Activated naive CD4-positive, alpha-beta T cell (primary cell): ENCODE measurements at places on chromosomes 7 and 10.
A peak's percentile ranks its signal among the peaks of the same experiment; 100 is the strongest.

- no peak for DNase-seq
Observed at GRCh38 chr7:28591041-28591674, 178.8 kb downstream of the CREB5 start.

GRCh38 chr7:3244241-3244814 lies 56.7 kb upstream of the SDK1 start:
- no peak for DNase-seq

- no peak for DNase-seq
Observed at GRCh38 chr7:15954671-15955354, 268.3 kb upstream of the MEOX2 start.

- no peak for DNase-seq
Observed at GRCh38 chr10:125201791-125202622, 41.6 kb upstream of the CTBP2 start.

DNA sequence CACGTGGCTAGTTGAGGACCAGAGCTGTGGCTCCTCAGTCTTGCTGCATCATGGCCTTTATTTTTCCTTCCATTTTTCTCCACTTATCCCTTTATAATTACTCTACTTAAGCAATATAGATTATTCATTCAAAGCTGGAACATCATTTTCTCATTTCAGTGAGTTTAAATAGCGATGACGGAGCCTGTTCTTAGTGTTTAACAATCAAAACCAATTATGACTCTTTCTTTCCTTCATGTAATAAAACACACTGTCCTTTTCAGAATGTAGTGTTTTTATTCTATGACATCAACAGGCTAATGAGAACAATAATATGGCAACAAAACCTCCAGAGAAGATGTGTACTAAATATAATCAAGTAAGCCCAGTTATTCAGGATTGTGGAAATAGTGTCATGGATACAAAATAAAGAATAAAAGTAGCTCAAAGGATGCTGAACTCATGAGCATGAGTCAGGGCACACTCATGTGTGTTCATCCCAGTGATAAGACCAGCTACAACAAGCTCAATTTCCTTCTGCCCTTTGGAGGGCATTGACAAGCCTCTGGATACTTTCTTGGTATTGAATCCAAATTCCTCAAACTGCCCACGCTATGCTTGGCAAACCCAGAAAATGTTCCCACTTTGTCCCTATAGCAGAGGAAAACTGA lies 188.4 kb downstream of the CYP26A1 start:
- DNase-seq = no peak

DNA sequence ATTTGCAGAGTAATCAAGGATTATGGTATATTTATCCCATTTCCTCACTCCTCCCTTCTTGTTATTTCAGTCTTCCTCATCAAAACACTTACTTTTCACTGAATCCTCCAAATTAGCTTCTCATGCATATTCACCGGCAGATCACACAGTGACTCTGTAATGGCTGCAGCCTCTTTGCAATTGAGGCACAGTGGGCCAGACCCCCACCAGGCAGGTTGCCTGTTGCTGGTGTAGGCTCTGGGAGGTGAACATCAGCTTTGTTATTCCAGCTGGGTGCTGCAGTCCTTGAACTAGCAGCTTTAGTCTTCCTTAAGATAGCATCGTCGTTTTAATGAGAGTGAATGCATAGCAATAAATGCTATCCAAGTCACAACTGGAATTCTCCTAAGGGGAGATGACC lies 449.3 kb downstream of the CNTNAP2 start:
- no peak for DNase-seq

- no peak for DNase-seq
Observed at GRCh38 chr7:11379641-11380040, 406.0 kb downstream of the PHF14 start.

- no peak for DNase-seq
Observed at GRCh38 chr7:96359876-96360275, 38.0 kb upstream of the SLC25A13 start.

DNA sequence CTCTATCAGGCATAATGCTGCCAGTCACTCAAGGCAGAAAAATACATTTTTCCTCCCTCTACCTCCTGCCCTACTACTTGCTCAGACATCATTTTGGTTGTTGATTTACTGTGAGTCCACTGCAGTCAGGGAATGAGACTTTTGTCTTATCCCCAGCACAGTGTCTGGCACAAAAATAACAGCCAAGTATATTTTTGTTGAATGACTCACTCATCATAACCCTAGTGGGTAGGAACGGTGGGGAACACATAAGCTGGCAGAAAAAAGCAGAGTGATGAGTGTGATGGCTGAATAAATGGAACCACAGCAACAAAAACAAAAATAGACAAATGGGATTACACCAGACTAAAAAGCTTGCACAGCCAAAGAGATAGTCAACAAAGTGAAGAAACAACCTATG lies 65.8 kb upstream of the LAMB4 start:
- DNase-seq = no peak

GRCh38 chr10:52951824-52952223 lies 179.2 kb upstream of the MBL2 start:
- no peak for DNase-seq

GRCh38 chr7:138460176-138460648 lies at the start of gene TRIM24:
Gene TRIM24 (plus strand): TSS chr7:138460259. CDS start chr7:138460549, 290 bp downstream.
- DNase-seq = peak; percentile 100

DNA sequence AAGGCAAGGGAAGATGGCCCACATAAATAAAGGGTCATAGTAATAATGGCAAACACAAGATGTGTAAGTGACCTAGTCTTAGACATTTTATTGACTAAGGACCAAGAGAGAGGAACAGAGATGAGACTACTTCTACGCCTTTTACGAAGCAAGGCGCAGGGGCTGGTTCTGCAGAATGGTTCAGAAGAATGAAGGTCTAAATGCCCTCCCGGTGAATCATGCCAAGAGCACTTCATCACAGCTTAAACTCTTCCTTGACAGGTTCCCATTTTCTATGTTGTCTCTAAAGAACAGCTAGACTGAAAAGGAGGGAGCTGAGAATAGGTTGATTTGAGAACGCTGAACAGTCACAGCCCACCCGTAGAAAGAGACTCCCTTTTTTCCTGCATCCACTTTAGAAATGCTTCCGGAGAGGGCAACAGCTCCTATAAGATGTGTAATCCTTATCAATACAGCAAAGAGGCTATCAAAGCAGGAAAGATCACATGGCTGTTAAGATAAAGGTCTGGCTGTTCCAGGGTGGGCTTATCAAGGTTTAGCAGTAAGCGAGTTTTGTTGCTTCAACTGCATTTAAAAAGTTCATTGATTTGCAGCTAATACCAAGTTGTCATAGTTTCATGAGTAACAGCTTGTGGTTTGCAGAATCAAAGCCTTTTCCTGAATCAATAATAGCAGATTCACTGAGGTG lies 93.4 kb upstream of the AUTS2 start:
- no peak for DNase-seq

DNA sequence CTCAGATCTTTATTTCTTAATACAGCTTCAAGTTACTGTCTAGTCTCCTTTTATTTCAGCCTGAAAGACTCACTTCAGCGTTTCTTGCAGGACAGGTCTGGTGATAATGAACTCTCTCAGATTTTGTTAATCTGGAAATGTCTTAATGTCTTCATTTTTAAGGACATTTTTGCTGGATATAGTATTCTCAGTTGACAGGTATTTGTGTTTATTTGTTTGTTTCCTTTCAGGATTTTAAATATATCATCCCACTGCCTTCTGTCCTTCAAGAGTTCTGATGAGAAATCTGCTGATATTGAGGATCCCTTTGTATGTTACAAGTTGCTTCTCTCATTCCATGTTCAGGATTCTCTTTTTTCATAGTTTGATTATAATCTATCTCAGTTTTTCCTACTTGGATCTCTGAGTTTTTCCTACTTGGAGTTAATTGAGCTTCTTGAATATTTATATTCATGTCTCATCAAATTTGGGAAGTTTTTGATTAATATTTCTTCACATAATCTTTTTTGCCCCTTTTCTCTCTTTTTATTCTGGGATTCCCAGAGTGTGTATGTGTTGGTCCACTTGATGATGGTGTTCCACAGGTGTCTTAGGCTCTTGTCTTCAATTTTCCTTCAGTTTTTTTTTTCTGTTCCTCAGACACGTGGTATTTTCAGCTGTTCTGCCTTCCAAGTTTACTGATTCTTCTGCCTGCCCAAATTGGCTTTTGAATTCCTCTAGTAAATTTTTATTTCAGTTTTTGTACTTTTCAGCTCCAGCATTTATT lies 49.9 kb downstream of the PTEN start:
- no peak for DNase-seq

DNA sequence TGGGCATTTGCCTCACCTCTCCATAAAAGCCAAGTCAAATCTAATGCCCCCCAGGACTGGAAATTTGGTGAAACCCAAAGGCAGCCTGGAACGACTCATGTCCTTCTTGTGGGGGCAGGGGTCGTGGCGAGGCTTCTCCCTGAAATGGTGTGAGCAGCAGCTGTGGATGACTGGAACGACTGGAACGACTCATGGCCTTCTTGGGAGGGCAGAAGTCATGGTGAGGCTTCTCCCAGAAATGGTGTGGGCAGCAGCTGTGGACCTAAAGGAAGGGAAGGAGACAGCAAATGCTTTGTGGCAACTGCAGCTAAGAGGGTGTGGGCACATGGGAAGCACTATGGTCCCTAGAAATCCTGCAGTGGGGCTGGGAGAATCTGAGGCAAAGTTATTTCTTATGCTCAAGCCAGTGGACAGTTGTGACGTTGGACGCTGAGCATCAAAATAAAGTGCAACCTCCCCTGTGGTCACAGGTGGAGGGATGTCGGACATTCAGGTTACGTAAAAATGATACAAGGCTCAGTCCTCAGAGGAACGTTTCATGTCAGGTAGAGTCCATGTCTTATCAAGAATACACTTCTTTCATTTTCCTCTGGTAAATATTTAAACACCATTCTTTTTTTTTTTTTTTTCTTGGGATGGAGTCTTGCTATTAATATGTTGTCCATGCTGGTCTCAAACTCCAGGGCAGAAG lies 107.0 kb upstream of the KIF5B start:
- no peak for DNase-seq

GRCh38 chr10:91032611-91033206 lies 111.8 kb upstream of the ANKRD1 start:
- no peak for DNase-seq

DNA sequence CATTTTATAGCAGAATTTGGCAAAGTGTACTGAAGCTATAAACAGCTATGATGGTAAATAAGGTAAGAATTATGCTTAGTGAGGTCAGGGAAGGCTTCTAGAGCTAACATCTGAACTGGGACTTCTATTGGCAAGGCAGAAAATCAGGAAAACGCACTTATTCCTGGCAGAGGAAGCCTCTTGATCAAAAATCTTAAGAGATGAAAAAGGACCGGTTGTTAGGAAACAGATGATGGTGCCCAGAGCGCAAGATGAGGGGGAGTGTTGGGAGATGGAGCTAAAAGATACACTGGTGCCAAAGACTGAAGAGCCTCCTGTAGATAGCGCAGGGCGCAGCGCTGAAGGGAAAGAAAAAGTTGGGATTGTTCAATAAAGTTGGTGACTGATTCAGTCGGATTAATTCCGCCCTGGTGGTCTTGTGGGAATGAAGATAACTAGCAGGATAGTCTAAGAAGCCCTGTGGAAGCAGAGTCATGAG lies 550 bp upstream of the CALU start:
- DNase-seq = no peak

DNA sequence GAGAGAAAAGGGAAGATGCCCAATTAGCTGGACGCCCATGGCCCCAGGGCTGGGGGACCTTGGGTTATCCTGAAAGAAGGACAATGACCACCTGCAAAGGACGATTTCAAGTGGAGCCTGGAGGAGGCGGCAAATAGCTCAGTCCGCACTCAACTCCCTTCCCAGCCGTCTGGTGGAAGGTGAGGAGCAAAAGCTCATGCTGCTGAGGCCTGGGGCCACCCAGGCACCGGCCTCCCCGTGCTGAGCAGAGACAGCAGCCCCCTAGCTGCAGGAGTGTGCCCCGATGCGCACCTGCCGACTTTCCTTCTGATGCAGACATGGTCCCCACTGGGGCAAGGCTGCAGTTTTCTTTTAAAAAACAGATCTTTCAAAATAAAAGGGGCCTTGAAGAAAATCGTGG lies 7.9 kb downstream of the FAM20C start:
- DNase-seq = no peak

DNA sequence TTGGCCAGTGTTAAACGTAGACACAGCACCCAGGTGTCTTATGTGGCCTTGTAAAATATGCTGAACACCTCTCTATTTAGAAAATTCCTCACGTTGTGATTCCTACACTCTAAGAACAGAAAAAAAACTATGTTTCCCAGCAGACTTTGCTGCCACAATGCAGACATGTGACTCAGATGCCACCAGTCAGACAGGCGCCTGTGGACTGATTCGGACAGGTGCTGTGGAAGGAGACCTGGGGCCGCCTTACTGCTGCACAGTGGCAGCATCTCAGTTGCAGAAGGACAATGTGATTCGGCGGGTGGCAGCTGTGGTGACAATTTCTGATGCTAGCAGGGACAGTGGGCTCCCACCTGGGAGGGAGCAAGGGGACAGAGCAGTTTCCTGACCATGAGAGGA lies 88.8 kb downstream of the C10orf90 start:
- DNase-seq = no peak

- no peak for DNase-seq
Observed at GRCh38 chr10:58348571-58349033, 13.8 kb downstream of the UBE2D1 start.

DNA sequence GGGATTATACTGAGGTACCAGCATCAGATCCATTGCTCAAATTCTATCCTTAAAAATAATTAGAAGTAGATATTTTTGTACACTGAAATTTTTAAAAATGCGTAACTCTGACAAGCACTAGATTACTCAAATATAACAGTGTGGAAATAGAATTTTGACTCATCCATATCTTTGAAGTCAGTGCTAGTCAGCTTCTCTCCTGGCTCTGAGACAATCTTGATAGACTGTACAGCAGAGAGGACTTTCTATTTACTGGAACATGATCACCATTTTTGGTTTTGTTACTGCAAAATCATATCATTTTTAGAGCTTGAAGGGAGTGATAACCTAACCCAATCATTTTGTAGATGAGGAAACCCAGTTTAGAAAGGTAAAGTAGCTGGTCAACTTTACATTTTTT lies 195.0 kb downstream of the MTERF1 start:
- DNase-seq = no peak

DNA sequence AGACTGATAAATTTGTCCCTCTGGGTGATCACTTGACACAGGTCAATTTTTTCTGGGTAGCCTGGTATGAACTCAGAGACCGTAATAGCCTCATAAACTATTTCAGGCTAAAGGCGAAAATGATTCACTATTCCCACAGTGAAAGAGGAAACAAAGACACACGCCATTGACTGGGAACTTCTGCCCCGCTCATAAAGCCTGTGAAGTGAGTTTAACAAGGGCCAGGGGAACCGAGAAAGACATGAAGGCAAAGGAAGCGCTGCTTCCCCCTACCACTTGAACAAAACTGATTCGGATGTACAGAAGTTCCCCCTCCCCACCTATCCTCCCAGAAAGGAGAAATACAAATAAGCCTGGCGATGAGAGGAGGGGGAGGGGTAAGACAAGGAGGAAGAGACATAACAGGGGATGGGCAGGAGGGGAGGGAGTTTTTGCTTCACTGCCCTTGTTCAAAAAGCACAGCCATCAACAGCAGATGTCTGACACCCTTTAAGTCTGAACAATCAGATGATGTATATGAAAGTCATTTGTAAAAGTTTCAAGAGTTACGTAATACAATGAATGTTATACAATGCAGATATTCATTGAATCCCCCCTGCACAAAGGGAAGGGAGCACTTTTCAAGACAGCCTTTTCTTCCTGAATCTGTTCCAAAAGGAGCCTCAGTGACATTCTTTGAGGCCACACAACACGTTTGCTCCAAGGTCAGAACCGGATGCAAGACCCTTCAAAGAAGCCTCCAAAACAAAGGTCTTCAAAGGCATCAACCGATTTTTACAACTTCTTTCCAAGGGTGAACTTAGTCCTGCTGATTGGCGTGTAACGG lies 734 bp downstream of the ABCB4 start:
- no peak for DNase-seq
